ENCODE measurements at places on chromosomes 5 and 9.

GRCh38 chr5:14465116-14465515, 116.5 kb upstream of the OTULINL start:
- DNase-seq: peak; percentile 86

DNA sequence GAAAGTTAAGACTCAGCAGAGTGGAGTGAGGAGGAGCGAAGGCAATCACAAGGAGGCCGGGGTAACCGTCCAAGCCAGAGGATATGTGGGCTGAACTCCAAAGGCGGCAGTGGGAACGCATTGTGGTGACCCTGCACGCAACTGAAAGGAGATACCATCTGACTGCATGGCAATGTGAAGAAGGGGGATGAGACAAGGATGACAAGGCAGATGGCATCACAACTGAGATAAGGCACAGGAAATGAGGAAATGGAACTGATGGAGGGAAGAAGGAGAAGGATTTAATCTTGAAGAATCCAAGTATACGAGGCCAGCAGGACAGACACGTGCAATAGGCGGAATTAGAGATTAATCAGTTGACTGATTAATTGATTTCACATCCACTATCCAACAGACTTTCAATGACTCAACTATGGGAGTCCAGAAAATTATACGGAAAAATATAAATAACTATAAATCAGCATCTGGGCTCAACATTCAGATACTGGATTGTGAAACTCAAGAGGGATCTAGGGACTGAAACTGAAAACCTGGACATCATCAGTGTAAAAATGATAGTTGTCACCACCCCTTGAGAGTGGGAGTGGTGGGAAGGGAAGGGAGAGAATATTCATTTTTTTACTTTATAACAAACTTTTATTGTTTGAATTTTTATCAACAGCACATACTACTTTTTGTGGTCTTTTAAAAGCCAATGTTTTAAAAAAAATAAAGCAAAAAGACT, 86.1 kb downstream of the ARL15 start:
- DNase-seq: no peak

DNA sequence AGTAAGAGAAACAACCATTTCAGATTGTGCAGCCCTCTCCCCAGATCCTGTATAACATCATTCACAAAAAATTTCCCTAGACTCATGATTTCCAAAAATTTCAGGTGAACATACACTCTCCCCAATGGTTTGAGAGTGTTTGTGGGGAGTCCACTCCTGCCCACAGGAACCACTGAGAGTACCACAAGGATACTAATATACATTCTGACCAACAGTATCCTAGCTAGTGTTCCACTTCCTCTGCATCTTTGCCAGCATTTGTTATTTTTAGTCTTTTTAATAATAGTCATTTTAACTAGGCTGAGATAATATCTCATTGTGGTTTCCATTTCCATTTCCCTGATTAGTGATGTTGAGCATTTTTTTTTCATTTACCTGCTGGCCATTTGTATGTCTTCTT, 155.4 kb downstream of the DTWD2 start:
- DNase-seq: no peak

DNA sequence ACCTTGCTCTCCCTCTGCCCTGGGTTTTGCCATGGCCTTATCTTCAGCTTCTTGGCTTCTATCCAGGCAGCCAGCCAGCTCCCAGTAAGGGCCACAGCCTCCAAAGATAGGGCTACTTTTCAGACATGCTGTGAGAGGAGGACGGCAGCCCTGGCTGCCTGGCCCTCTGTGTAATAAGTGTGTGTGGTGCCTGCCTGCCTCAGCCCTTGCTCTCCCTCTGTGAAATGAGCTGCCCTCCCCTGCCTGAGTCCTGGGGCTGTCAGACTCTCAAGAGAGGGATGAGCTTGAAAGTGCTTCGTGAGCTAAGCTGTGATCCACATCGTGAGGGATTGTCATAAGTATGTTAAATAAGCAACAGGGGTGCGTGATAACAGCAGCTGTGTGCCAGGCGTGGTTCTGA, 8.1 kb downstream of the NDST1 start:
- peak; percentile 73 for DNase-seq

- no peak for DNase-seq
These were observed 168.6 kb upstream of the MVB12B start for GRCh38 chr9:126157826-126158587.

DNA sequence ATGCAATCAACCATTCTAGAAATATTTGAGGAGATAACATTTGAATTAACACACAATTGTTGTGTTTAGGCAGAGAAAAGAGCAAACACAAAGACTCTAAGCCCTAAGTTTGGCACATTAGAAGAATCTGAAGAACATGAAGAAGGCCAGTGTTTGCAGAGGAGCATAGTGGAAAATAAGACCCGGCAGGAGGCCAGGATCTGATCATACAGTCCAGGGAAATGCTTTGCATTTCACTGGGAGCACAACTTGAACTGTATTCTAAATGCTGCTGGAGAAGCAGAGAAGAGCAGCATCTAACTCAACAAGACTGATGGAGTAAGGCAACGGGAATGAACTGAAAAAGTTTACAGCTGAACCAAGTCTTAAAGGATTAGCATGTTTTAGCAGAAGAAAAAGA, 463.4 kb downstream of the ZNF608 start:
- no peak for DNase-seq

- no peak for DNase-seq
These were observed 1.5 kb downstream of the CTNNA1 start for GRCh38 chr5:138754699-138755057.

- DNase-seq: no peak
These were observed 2.9 kb upstream of the ISCA1 start for GRCh38 chr9:86285261-86285660.

- DNase-seq: peak; percentile 51
These were observed 42.7 kb downstream of the NDUFS4 start for GRCh38 chr5:53603009-53603687.

DNA sequence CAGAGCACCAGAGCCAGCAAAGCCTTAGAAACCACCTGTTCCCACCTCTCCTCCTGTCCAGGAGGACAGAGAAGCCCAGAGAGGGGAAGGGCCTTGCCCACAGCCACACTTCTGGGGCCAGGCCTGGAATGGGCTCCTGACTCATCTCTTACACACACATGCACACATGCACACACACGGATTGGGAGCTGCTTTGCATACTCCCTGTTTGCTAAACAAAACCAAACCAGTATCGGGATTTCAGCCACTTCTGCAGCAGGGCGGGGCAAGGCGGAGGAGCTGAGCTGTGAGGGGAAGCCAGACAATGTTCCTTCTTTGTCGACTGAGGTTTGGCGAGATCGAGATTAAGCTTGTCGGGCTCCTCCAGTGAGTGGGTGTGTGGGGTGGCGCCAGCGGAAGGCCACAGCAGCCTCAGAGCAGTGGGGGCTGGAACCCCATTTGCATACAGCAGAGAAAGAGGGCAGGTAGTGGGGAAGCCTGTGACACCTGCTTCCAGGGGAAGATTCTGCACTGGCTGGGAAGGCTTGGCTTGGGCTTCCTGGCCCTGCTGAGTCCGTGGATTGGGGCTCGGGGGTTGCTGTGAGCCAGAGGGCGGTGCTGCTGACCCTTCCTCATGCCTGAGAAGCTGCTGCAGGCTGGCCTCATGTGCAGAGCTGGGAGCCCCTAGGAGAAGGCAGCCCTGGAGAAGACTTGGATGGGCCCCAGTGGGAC, 16.1 kb downstream of the GFI1B start:
- DNase-seq: peak; percentile 20

DNA sequence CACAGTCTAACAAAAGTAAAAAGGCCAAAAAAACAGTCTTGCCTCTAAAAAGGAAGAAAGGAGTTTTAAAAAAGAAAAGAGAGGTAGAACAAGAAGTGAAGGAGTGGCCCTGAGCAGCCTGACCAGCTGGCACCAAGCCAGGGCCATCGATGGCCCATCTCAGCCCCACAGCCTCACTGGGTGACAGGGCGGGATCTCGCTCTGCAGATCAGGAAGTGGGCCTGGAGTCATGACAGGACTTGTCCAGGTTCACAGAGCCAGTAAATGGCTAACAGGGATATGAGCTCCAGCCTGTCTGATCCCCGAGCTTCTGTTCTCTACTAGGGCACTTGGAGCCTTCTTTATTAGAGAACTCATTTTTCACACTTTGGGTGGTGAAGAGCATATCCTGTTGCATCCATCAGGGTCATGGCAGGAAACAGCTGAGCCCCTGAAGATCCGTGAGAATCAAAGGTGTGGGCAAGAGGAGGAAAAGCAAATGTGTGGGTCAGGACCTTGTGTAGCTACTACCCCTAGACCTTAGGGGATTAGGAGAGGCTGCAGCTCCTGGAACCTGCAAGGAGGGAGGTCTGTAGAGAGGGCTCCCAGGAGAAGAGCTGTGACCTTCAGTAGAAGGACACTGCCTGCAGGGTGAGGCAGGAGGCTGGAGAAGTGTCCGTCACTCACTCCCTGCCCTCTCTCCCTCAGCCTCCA, 299.0 kb upstream of the MSX2 start:
- DNase-seq: no peak

DNA sequence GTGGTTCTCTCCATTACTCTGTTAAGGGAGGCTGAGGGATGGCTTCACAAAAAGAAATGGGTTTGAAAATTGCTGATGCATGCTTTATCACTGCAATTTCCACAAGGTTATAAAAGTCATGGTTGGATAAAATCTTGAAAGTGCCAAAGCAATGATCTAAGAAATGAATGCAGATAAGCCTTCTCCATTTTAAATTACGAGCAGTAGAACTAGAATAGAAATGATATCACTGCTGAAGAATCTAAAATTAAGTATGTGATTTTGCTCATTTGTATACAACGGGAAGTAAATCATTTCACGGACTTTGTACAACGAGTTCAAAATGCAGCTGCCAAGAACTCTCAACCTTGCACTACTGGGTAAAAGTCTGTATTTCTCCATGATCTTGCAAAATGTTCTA, 299.0 kb downstream of the PRELID2 start:
- no peak for DNase-seq

- DNase-seq: no peak
These were observed 121.1 kb upstream of the ASTN2 start for GRCh38 chr9:117535973-117536372.

DNA sequence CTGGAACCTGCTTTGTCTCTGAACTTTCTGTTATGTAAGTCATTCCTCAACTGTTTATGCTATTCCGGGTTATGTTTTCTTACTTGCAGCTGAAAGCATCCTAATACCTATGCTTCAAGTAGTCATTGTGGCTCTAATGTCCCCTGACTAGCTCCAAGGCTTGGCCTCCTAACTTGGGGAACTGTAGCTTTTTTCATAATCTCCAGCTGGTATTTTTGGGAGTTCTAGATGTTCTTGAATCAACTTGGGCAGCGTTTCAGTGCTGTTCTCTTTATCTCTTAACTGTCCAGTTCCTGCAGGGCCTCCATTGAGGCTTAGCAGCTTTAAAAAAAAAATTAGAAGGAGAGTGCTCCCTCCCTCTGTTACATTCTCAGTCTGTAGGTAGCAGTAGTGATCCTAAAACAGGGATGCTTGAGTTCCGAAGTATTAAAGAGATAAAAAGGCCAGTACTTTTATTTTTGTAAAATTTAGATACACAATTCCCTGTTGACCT, 100.0 kb upstream of the ACTBL2 start:
- DNase-seq: no peak
